ENCODE measurements at places on chromosomes 6 and 20.

DNA sequence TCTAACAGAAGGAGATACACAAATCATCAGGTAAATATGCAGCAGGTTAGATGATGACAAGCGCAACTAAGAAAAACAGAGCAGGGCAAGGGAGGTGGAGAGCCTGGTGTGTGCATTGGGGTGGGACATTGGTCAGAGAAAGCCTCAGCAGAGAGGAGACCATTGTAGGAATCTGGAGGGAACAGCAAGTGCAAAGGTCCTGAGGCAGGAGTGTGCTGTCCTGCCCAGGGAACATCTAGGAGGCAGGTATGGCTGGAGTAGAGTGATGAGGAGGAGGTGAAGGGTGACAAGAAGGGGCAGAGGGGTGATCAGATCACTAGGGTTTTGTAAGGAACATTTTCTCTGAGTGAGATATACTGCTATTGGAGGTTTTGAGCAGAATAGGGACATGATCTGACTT, 90.1 kb downstream of the NCR2 start:
- DNase-seq: no peak

DNA sequence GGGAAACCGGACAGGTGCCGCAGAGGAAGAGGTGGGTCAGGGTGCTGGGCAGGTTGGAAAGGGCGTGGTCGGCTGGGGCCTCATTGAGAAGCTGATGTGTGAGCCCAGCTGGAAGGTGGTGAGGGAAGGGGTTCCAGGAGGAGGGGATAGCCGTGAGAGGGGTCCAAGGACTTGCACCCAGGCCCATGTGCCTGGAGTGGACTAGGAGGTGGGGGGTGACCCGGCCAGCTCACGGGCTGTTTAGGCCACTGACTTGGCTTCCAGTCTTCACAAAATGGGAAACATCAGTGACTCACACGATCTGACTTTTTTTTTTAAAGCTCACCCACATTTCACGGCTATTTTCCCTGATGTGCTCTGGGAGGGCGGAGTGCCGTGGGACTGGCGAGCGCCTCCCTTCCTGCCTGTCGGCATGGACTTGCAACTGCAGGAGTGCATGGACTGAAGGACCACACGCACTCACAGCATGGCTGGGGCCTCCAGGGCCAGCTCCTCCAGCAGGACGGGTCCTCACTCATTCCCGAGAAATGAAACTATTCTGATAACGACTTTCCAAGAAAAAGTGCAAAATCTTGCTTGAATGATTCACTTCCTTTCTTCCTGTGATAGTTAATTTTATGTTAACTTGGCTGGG, 13.5 kb upstream of the PDE10A start:
- no peak for DNase-seq

DNA sequence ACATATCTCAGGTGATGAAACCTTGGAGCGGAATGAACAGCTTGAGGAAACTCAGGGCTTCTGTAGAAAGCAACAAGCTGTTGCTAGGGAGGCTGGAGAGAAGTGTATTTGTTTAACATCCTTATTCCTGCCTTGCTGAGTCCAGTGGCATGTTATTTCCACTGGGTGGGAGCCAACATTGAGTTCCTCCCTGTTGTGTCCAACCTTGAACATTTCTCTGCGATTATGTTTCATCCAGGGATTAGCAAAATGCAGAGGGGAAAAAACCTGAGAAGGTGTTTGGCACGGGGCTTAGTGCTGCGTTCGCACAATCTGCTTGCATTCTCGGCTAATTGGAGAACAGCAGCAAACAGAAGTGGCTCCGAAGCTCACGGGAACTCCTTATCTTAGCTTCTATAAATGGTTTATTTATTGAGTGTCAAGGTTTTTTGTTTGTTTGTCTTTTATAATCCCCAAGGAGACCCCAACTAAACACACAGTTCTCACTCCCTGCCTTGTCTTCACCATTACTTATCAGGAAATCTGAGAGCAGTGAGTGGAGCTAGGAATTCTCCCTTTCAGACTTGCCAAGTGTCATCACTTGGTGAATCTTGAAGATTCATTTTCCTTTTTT, 412.8 kb downstream of the CDC5L start:
- DNase-seq: no peak

GRCh38 chr6:21732731-21733130, 139.2 kb downstream of the SOX4 start:
- DNase-seq: no peak

DNA sequence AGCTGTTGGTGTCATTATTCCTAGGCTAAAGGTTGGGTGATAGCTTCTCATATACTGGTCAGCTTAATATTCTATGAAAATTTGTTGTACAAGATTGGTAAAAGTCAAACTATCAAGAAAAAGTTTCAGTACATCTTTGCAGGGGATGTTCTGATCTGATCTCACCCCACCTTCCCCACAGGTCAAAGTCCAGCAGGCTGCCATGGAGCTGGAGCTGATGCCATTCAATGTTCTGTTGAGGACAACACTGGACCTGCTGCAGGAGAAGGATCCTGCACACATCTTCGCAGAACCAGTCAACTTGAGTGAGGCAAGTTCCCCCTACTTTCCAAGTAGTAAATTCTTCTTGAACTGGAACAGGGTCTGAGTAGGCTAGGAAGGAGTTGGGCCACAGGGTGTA, 13.1 kb downstream of the BRPF3 start:
- no peak for DNase-seq

Data from D721Med (cell line).